Bone marrow (tissue), 2 donors: ENCODE measurements at places on chromosomes 6 and 20.

DNA sequence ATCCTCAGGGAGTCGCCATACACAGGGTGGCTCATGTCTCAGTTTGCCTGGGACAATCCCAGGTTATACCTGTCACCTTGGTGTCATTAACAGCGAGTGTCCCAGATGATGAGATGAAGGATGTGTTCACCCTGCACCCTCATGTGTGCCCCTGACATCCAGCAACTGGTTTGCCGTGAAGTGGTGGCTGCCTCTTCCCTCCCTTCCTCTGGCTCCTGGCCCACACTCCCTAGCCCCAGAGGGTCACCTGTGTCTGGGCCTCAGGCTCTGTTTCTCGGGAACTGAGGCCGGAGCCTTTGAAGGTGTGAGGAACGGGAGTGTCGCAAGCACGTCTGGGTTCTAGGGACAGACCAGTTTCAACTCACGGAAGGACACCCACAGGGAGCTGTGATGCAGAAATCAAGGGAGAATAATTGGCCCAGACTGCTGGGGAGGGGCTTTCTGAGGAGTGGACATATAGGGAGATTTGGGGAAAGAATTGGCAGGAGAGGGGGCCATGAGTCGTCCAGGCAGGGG is 35.8 kb upstream of the PHACTR3 start:
- no peak for DNase-seq

DNA sequence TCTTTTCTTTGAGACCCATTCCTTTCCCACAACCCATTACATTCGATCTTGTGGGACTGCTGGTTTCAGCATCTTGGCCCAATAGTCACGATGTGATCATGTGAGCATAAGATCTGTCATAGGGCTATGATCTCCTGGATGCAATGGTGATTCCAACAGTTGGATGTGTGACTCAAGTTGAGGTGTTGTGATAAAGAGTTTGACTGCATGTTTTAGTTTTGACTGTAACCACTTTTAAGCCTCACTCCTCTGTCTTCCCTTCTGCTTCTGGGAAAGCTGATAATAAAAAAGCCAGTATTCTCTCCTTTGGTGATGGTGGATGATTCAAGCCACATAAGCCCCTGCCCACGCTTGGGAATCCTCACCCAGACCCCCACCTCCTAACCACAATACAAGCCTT is 117.0 kb upstream of the ASCC3 start:
- no peak for DNase-seq

GRCh38 chr6:114783083-114783482 is 440.3 kb upstream of the HS3ST5 start:
- no peak for DNase-seq

DNA sequence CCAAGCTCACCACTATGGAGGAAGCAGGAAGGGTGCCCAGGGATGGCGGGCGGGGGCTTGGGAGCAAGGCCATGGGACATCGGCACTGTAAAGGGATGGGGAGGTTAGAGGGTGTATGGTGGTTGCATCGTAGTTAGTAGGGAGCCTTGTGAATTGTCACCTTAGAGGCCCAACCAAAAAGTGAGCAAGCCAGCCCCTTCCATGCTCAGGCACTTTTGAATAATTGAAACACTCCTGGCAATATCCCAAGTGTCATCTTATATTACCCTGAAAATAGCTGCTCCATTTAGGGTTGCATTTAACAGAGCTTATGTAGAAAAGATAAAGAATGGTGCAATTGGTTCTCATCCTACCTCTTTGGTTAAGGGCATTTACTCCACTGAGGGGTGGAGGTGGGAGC is 169.2 kb downstream of the SAMD5 start:
- no peak for DNase-seq
